Hematopoietic multipotent progenitor cell treated with erythropoietin and hydrocortisone succinate and interleukin-3 and kit ligand, for 8 days (in vitro differentiated cells): ENCODE measurements at places on chromosomes 2 and 18.

GRCh38 chr2:42841344-42841743 is 49.0 kb upstream of the HAAO start:
- DNase-seq = no peak

GRCh38 chr2:191664823-191665677 is 12.9 kb upstream of the NABP1 start:
- no peak for DNase-seq

GRCh38 chr18:76564655-76565237 is 69.7 kb upstream of the ZNF516 start:
- DNase-seq = no peak

DNA sequence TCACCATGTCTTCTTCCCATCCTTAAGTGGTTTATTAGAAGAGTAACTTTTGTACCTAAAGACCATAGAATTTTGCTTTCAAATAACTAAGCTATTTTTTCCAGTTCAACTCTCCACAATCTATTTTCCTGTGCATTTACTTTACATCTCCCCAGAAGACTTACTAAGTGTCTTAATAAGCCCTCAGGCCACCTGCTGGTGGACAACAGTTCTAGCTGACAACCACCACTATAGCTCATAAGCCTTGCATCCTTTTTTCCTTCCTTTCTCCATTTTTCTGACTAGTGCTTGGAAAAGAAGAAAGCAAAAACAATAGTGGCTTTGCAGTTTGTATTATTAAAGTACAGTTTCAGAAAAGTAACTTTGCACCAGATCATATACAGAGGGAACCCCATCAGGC is 149.5 kb upstream of the TMEM200C start:
- no peak for DNase-seq

DNA sequence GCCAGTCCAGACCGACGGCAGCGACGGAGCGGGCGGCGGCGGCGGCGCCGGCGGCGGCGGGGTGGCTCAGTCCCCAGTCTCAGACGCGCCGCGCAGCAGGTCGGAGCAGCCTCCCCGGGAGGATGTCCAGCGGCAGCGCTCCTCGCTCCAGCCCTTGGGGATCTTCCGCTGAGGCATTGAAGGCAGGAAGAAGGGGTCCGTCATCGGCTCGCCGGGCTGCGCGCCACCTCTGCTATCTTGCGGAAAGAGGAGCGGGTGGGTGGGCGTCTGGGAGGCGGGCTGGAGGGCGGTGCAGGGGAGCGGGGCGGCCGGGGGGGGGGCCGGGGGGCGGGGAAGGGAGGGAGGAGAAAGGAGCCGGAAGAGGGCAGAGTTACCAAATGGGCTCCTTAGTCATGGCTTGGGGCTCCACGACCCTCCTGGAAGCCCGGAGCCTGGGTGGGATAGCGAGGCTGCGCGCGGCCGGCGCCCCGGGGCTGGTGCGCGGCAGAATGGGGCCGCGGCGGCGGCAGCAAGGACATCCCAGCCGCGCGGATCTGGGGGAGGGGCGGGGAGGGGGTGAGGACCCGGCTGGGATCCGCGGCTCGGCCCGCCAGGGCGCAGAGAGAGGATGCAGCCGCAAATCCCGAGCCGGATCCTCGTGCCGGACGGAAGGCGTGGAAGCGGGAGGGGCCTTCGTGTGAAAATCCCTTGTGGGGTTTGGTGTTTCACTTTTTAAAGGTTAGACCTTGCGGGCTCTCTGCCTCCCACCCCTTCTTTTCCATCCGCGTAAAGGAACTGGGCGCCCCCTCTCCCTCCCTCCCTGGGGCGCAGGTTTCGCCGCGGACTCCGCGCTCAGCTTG is at the start of gene NETO1:
TSS of gene NETO1 (minus strand) at position 242 of the 839 bp plus-strand sequence. CDS start 696 bp downstream, outside the sequence.
- no peak for DNase-seq

- no peak for DNase-seq
Observed at GRCh38 chr18:34704823-34705222, 5.3 kb upstream of the DTNA start.

- no peak for DNase-seq
Observed at GRCh38 chr18:41850781-41851180, 104.3 kb upstream of the PIK3C3 start.

GRCh38 chr2:205722283-205722918 is 40.1 kb downstream of the NRP2 start:
- no peak for DNase-seq

DNA sequence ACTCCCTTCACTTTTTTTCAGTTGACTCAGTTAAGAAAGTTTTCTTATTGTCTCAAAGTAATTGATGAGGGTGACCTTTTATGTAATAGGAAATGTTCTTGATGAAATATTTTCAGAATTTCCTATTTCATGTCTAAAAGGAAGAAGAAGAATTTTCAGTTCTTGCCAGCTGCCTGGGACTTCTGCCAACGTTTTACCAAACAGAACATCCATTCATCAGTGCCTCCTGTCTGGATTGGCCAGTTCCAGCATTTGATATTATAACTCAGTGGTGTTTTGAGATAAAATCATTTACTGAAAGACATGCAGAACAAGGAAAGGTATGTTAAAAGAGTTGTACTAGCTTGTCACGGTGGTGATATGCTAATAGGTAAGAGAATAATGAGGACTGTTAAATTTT is 104.7 kb upstream of the MYO3B start:
- no peak for DNase-seq

- no peak for DNase-seq
Observed at GRCh38 chr2:18546567-18546966, 13.9 kb downstream of the RDH14 start.

DNA sequence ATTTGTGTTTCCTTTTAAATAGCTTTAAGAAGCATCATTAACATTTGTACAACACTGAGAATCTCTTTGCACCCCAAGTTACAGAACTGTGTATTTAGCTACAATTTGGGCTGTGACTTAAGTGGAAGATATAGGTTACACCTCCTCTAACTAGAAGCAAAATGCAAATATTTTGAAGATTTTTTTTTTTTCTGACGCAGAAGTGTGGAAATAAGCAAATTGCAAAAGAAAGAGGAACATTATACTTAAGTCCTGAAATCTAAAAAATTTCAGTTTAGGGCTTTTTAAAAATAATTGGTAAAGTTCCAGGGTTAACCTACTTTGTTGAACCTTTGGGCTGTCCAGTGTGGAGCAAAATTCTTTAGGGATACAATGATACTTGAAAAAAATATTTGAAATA is 41.4 kb upstream of the RBMS1 start:
- DNase-seq = no peak

- DNase-seq = no peak
Observed at GRCh38 chr2:121925466-121925865, 170.0 kb downstream of the TSN start.

GRCh38 chr2:55010915-55011314 is 39.3 kb downstream of the RTN4 start:
- DNase-seq = peak; percentile 34

- no peak for DNase-seq
Observed at GRCh38 chr2:135863233-135863632, 13.0 kb downstream of the MCM6 start.
